ENCODE measurements at places on chromosomes 12 and 14.
A peak's percentile ranks its signal among the peaks of the same experiment; 100 is the strongest.

- DNase-seq, result peak; percentile 23
Measured at GRCh38 chr12:120861074-120861795, 42.9 kb downstream of the SPPL3 start.

DNA sequence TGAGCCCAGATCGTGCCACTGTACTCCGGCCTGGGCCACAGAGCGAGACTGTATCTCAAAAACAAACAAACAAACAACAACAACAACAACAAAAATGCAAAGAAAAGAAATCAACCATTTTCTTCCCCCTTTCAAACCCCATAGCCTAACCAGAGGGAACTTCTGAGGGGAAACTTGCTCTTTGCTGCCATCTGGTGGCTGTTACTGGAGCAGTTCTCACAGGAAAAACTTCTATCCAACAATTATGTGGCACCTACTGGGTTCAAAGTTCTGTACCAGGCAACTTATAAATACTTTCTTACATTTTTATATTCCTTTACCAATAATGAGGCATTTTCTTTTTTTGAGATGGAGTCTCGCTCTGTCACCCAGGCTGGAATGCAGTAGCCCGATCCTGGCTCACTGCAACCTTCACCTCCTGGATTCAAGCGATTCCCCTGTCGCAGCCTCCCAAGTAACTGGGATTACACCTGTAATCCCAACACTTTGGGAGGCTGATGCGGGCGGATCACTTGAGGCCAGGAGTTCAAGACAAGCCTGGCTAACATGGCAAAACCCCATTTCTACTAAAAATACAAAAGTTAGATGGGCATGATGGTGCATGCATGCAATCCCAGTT, 50.9 kb upstream of the BICDL1 start:
- DNase-seq, result peak; percentile 49

GRCh38 chr14:74545386-74545785, 51.8 kb downstream of the ISCA2 start:
- no peak for DNase-seq

DNA sequence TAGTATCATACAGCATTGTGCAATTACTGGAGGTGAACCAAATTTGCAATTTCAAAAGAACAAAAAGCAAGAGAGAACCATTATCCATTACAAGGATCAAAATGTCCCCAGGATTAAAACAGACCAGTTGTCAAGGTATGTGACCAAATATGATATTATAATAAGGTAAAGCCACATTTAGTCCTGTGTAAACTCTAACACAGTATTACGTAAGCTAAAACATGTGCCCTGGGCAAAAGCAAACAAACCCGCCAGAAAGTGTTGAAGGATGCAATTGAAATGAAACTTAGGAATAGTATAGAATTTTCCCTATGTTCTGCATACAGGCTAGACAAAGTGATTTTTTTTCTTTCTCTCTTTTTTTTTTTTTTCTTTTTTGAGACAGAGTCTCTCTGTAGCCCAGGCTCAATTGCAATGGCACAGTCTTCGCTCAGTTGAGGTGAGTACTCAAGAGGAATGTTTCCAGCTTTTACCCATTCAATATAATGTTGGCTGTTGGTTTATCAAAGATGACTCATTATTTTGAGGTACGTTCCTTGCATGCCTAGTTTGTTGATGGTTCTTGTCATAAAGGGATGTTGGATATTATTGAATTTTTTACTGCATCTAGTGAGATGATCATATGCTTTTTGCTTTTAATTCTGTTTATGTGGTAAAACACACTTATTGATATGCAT, 137.1 kb upstream of the FOXG1 start:
- no peak for DNase-seq

GRCh38 chr14:61042220-61042619, 61.2 kb downstream of the SLC38A6 start:
- DNase-seq, result no peak

- no peak for DNase-seq
Measured at GRCh38 chr14:101761881-101762529, 496 bp downstream of the PPP2R5C start.

GRCh38 chr12:66217342-66217917, 28.4 kb downstream of the IRAK3 start:
- DNase-seq, result no peak

DNA sequence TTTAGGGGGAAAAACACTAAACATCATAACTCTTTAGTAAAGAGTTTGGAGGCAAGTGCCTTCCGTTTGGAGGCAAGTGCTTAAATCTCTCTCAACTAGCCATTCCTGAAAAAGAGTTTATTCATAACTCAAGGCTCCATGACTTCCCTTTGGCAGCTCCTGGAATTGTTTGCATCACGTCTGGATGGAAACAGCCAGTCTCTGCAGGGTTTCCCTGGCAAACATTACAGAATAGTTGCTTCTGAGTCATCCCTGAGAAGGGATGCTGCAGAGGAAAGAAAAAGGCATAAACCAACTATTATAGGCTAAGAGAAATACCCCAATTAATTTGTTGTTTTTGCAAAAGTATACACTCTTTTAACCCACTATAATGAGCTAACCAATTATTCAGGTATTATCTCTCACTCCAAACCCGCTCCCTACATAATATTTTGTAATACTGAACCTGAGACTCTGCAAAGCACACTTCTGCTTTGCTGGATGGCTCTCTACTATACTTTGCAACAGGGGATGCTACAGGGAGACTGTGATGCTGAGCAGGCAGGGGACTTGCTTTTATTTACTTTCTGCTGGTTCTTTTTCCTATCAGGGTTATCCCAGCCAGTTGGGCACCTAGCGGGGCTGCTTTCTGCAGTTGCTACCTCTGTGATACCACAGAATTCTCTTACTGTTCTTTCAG, 497.7 kb downstream of the FUT8 start:
- DNase-seq, result peak; percentile 28

GRCh38 chr14:53350866-53351265, 197.7 kb upstream of the DDHD1 start:
- no peak for DNase-seq

DNA sequence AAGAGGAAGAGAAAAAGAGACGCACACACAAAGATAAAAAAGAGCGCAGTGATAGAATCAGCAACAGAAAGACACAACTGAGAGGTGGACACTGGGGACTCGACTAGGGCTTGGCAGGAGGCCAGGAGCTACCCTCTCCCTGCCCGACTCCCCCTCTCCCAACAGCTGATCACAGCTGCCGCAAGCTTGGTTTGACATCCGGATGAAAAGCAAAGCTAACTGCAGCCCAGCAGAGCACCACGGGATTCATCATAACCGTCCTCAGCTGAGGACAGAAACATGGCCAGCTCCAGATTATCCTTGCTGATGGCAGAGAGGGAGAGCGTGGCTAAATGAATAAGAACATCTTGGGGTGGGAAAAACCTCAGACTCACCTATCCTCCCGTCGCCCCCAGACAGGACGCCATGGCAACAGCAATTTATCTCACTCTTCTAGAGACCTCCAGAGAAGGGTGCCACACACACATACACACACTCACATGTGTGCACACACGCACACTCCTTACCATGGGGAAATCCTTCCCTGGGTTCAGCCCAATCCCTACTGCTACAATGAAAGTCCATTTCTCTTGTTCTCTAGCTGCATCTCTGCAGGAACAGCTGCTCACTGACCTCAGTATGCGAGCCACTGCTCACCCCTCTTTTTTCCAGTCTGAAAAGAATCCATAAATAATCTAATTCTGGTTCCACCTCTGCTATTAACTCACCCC, 135.3 kb downstream of the NTF3 start:
- peak; percentile 25 for DNase-seq

DNA sequence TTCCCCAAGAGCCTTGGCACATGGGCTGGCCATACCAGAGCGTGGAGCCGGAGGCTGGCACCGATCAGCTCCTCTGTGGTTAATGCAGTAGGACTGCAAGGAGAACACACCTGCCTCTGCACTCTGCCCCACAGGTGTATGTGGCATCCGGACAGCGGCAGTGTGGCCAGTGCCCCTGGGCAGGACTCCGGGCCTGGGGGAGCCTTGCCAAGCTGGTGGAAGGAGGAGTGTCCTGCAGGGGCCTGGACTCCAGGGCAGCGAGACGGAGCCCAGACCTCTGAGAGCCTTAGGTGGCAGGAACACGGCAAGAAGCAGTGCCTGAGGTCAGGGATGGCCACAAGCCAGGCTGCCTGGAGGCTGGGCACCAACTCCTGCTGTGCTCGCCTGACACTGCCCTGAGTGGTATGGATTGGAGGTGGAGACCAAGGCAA, 5.3 kb upstream of the BEGAIN start:
- no peak for DNase-seq

GRCh38 chr14:91298576-91298975, 54.1 kb upstream of the GPR68 start:
- DNase-seq, result no peak

- DNase-seq, result peak; percentile 64
Measured at GRCh38 chr12:50257236-50258166, 25.8 kb downstream of the LIMA1 start.

DNA sequence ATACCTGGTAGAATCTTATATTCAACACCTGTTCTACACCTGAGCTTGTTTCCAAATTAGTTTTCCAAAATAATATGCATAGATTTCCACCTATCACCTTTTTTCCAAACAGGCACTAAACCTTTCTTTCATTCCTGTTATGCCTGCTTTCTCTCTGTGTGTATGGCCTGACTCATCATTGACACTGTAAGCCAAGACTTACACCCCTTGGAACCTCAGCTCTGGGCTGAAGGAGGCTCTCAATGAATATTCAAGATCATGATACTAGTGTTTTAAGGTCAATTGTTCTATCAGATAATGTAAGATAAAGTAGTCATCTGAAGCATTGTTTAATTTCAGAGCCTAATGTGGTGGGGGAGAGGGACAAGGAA, 1193.3 kb downstream of the FLRT2 start:
- DNase-seq, result peak; percentile 48

DNA sequence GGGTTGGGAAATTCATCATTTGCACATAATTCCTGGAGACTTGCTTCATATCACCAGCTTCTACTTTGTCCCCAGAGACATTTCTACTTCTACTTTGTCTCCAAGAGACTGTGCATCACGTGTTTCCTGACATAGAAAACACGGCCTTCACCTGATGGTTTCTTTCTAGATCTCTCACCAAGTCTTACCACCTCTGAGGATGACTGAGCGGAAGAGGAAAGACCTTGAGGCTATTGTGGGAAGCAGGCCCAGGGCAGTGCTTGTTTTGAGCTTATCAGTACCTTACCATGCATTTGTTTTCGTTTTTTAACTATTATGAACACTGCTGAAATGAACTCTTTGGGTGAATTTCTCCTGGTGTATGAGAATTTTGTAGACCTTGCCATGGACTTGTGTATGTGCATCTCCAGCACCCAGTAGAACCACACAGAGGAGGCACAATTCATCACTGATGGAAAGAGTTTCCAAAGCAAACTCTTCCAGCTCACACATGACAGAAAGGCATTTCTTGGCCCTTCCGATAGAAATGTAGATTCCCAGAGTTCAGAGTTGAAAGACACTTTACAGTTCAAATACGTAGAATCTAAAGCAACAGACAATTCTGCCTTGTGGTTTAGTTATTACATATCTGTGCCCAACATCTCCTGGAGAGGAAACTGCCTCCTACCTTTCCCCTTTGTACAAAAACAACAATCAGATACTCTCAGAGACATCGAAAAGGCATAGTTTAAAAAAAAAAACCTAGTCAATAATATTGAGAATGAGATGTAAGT, 434.7 kb downstream of the FUT8 start:
- no peak for DNase-seq

DNA sequence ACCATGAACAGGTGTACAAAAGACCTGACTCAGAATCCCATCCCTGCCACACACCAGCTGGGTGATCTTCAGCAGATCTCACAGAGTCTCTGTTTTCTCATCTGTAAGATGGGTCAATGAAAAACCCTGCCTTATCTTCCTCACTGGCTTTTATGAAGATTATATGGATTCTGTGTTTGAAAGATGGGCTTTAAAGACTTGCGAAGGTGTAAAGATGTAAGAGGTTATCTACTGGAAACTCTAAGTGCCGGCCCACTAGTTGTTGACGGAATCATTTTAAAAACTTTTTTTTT, 15.3 kb upstream of the ANKRD33 start:
- DNase-seq, result no peak

- DNase-seq, result no peak
Measured at GRCh38 chr12:55017416-55017925, 2.3 kb upstream of the NEUROD4 start.

DNA sequence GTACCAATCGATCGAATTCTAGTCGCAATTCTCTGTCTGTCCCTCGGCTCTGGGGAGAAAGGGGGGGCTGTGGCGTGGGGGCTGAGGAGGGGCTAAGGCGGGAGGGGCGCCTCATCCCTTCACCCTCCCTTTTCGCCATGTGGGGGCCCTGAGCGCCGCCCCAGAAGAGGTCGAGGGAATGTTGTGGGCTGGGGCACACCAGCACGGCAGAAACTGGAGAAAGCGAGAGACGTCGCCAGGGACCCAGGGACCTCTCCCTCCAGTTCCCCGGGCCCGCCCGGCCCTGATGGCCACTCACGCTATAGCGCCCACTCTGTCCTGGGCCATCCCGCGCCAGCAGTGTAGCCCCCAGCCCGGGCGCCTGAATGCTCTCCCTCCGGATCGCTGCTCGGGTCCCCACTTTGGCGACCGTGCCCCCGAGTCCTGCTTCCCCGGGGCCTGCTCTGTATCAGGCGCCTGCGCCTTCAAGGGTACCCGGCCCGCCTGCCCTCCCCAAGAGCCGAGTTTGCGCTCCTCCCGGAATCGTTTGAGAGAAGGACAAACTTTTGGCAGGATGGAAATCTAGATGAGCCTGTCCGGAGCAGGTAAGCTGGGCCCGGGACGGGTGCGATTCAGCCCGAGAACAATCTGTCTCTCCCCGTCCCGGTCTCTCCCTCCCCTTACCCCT, 62.6 kb downstream of the SMUG1 start:
- DNase-seq, result no peak

DNA sequence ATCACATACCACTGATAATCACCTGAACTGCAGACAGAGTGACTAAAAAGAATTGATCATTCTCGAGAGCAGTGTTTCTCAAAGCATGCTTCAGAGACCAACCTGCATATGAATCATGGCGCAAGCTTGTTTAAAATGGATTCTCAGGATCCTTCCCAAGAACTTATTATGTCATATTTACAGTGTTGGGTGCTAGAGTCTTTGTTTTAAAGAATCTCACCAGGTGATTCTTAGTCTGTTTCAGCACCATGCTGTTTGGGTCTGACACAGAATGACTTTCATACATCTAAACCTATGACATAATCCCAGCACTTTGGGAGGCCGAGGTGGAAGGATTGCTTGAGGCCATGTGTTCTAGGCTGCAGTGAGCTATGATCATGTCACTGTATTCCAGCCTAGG, 31.3 kb upstream of the SSPN start:
- DNase-seq, result no peak

- no peak for DNase-seq
Measured at GRCh38 chr12:28209782-28210181, 19.5 kb downstream of the CCDC91 start.

DNA sequence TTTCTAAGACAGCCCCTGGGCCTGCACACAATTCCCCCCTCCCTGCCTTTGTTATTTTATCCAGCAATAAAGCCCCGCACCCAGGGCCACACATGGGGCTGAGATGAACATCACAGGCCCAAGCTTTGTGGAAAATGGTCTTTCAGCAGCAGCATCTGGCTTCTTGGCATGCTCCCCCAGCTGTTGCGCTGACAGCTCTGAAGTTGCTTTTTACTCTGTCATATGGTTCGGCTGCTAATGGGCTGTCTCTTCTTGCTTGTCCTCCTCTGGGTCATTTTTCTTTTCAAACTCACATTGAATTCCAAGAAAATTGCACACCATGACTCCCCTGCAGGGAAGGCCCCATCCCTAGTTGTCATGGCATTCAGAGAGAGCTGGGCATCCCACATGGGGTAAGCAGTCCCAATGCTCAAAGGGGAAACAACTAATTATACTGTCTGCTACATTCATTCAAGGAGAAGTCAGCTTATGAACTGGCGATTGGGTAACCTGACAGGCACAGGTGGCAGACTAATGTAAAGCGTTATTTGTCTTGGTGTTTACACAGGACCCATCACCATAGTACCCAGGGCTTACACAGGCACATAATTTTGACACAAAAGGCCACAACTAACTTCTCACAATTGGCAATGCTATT, 74.0 kb upstream of the CDKN3 start:
- DNase-seq, result no peak
